ENCODE measurements at places on chromosomes 7 and 10. TPM values are rescaled to one million over a fixed set of nuclear protein-coding genes. Genes with fewer than 3 reads are reported as not detected.

DNA sequence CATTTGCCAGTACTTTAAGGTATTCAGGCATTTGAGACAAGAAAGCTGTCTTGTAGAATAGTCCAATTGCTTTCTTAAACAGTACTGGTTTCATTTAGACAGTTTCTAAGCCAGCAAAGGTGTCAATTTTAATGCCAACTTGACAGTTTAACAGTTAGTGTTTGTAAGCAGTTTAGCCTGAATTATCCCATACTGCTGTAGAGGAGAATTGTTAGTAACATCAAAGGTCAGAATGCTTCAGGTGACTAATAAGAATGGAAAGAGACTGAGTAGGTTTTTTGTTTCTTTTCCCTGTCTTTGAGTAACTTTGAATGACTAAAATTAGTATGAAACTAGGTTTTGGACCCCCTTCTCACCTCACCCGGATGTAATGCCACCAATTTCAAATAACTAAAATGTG, 29.5 kb upstream of the VDAC2 start:
- DNase-seq, result no peak

GRCh38 chr10:26831936-26832335, 28.8 kb downstream of the ABI1 start:
- DNase-seq, result no peak

GRCh38 chr10:97025613-97026242, 160.0 kb downstream of the SLIT1 start:
- no peak for DNase-seq

- DNase-seq, result no peak
Observed at GRCh38 chr7:102320181-102320580, 33.5 kb downstream of the SH2B2 start.

- no peak for DNase-seq
Observed at GRCh38 chr7:138835087-138835486, 37.1 kb upstream of the ATP6V0A4 start.

- DNase-seq, result no peak
Observed at GRCh38 chr7:148232784-148233183, 357.8 kb upstream of the C7orf33 start.

DNA sequence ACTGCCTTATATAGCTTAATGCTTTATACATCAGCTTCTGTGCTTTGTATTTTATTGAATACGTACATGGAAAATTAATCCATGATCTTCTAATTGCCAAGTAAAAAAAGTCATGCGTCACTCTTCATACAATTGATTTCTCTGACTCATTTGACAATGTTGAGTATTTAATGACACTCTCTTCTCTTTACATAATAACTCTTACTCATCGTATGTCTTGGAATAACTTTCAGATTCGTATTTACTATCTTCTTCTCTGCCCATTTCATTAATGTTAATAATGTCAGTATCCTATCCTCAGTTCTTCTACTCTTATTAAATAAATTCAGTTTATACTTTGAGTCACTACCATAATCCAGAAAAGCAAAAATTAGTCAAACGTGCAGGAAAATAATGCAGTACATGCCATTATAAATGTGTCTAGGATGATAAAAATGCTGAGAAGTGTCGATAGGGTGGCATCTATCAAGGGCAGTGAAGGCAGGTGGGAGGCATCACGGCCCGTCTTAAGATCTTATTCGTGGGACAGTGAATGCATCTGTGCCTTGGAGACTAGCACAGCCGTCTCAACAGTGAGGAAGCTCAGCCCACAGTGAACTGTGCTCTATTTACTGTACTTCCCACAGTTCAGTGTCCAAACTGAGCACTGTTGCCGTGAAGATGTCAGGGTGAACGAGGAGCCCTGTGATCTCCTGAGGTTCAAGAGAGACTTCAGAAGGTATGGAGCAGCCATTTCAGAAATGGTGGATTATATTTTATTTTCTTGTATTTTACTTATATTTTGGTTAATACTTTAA, 39.8 kb upstream of the AKR1E2 start:
- DNase-seq, result no peak

DNA sequence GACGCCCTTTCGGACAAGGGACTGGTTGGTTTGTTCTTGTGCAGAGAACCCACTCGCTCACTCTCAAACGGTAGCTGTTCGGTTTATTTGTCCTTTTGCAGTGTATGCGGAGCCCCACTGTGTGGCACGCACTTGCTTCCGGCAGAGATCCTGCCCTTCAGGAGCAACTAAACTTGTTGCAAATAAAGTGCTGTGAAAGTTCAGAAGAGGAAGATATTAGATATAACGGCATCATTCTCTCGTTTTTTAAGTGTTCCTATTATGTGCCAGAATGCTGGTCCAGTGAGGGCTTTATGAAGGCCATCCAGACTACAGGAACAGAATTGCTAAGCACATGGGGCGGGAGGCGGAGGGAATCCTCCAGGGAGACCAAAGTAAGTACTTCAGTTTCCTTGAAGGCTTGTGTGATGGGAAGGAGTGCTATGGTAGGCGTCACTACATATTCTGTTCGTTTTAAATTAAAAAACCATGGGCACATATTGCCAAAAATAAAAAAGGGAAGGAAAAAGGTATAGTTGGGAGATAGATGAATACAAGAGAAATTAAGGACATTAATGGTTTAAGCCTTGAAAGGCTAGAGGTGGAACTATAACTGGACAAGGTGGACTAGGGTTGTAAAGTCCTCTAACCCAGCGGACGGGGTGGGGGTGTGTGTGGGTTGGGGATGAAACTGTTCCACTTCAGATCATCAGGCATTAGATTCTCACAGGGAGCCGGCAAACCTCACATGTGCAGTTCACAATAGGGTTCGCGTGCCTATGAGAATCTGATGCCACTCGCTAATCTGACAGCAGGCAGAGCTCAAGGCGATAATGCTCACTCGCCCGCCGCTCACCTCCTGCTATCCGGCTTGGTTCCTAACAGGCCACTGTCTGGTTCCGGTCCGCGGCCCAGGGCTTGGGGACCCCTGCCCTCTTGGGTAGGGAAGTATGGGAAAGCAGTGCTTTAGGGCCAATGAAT, 704 bp upstream of the ERLIN1 start:
- no peak for DNase-seq

DNA sequence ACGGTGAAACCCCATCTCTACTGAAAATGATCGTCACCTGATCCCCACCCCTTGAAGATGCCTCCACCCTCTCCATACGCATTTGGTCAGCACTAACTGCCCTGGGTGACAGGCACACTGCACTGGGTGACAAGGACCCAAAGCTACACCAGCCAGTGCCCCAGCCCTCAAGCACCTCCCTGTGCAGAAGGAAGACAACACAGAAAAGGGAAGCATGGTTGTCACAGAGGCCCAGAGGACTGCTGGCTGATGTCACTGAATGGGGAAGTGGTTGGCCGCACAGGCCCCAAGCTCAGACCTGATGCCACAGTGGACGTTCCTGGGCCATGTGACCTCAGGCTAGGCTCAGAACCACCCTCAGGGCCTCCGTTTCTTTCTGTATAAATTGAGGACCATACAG, 4.2 kb upstream of the PILRA start:
- DNase-seq, result no peak

DNA sequence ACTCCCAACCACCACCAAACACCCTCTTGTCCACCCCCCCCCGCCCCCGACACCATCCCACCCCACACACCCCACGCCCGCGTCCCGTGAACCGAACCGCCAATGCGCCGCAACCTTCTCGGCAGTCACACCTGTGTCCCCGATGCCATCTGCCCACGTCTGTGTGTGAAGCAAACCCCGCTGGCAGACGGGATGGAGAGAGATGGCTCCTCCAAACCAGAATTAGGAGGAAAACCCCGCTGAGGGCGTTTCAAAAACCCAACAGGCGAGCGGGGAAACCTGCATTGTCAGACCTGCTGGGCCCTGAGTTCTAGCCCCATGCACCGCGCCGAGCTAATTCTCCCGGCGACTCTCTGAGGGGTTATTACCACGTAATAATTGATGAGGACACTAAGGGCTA, 28.6 kb upstream of the KCNK18 start:
- DNase-seq, result no peak

DNA sequence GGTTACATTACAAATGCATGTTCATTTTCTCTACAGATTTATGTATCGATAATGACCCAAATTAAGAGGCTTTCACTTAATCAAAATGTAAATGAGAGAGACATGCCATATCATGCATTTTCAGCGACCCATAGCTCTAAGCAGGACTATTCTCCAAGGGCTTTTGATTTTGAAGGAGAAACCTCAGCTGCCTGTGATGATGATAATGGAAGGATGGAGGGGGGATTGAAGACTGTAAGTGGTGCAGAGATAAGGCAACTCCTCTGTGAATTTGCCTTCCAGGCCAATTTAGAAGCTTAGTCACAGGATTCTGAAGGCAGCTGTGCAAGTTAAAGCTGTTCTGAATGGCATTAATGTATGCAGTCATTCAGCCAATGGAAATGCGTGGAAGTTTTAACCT, 8.3 kb downstream of the VSTM2A start:
- no peak for DNase-seq

GRCh38 chr7:112006071-112006470, 200.1 kb downstream of the DOCK4 start:
- DNase-seq, result no peak

GRCh38 chr10:94777886-94778458, 15.5 kb downstream of the CYP2C19 start:
- DNase-seq, result no peak

DNA sequence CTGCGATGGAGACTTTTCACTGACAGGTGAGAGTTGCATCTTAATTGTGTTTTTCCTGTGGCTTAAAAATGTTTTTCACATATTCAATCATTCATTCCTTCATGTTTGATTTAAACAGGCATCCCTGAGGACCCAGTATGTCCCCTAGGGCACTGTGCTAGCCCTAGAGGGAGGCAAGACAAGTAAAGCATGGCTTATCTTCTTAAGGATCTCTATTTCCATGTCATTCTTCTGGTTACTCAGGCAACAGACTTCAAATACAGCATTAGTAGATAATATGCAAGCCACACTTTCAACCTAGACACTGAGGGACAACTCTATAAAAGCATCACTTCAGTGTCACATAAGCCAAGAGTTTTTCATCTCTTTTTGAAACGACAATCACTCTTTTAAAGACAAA, 29.2 kb downstream of the CDK1 start:
- no peak for DNase-seq

DNA sequence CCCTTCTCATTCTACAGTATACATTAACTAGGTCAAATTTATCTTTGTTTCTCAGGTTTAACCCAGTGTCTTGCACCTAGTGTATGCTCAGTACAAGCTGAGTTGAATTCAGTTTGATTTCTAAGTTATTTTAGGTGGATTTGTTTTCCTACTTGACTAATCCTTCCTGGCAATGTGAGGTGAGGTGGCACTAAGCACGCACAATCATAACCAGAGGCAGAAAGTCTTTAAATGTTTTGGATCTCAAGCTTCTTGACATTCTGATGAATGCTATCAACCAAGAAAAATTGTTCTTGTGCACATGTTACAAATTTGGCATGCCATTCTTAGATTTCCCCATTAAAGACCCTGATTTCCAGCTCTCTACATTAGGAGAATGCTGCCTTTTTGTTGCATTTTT, 3.2 kb downstream of the BZW2 start:
- no peak for DNase-seq

- no peak for DNase-seq
Observed at GRCh38 chr10:33272635-33273034, 61.8 kb downstream of the NRP1 start.

- DNase-seq, result no peak
Observed at GRCh38 chr10:68562661-68563570, 2.8 kb downstream of the TET1 start.

DNA sequence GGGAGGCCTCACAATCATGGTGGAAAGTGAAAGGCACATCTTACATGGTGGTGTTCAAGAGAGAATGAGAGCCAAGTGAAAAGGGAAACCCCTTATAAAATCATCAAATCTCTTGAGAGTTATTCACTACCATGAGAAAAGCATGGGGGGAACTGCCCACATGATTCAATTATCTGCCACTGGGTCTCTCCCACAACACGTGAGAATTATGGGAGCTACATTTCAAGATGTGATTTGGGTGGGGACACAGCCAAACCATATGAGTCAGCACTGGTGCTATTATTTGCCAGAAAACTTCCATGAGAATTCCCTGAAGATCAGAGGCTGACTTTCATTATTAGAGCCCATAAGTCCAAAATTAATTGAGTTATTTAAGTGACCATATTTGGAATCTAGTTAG, 1001.2 kb upstream of the POT1 start:
- DNase-seq, result no peak

DNA sequence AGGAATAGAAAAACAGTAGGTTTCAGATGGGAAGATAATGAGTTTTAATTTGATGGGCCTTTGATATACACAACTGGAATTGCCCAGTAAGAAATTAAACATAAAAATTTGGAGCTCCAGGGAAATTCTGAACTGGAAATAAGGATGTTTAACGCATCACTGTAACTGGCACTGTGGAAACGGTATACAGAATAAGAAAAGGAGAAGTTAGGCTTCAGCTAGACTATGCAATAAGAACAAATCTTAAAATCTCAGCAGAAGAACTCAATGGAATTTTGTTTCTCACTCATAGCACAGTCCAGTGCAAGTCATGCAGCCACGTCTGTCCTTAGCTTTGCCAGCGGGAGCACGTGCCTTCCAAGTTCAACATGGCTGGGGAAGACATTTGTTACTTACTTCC, 52.9 kb upstream of the FGL2 start:
- DNase-seq, result no peak

GRCh38 chr10:97891497-97892167, 42.0 kb downstream of the GOLGA7B start:
- DNase-seq, result no peak

DNA sequence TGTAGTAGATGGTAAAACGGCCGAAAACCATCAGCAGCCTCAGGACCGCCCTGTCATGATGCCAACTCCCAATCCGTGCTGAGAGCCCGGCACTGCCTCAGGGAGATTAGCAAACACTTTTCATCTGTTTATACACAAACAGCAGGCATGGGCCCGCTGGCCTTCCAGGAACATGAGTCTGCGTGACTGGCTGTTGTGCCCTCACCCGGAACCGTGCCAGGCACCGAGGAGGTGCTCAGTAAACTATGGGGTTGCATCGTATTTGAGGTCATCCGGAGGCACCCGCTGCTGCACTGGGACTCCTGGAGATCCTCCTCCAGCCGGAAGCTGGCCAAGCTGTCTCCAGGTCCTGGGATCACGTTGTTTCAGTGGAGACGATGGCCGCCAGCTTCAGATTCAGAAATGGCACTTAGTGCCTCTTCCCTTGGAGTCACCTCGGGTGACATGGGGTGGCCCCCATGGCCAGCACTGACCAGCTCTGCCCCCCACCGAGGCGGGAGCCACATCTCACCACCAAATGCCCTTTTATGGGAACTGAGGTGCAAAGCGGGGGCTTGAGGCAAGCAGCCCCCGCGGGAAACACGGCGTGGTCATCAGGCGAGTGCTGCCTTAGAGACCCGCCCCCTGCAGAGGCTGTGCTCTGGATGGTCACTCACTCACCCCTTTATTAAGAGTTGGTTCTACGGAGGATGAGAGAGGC, 585.9 kb downstream of the PTPRN2 start:
- DNase-seq, result no peak

GRCh38 chr10:112442063-112442462, 4.7 kb downstream of the ZDHHC6 start:
- no peak for DNase-seq

Gene IDI2
- total RNA-seq, result not detected

Gene CYP26C1
- total RNA-seq, result not detected

Gene PON3
- 0.40 TPM for total RNA-seq

Gene AKR1C3
- 45.6 TPM for total RNA-seq

Gene ZNF239
- total RNA-seq, result 2.3 TPM

Gene PDE6C
- total RNA-seq, result not detected

Gene RTKN2
- 4.9 TPM for total RNA-seq

Gene UTF1
- not detected for total RNA-seq

Gene CLIP2
- 6.8 TPM for total RNA-seq

Gene LLCFC1
- not detected for total RNA-seq
